Endothelial cell (in vitro differentiated cells): ENCODE measurements at places on chromosomes 5 and 9.

DNA sequence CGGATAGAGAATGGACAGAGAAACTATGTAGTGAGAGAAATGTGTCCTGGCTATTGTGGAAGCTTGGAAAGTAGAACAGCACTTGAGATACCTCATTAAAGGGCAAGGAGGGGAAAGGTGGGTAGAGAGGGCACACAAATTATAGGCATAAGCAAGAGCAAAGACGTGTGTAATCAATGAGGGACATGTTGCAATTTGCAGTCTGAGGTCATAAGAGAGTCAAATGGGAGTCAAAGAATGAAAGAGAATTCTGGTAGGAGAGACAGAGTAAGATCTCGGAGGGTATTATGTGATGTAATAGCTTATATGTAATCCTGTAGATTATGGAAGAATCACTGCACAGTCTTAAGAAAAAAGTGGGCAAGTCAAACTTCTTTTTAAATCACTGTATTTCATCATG is 312.0 kb upstream of the RGMB start:
- no peaks in the 10 kb centered on the region for H3K4me1 ChIP-seq
- no peak overlapping the region for H3K27ac ChIP-seq
- H3K36me3 ChIP-seq: no peaks in the 10 kb centered on the region
- DNase-seq: no peak
- H3K4me3 ChIP-seq: no peak overlapping the region
- no peaks in the 10 kb centered on the region for H3K27me3 ChIP-seq

- peaks cover 9% of the 10 kb centered on the region for H3K4me1 ChIP-seq
- H3K36me3 ChIP-seq: peaks cover 20% of the 10 kb centered on the region
These were observed 26.4 kb downstream of the LPCAT1 start for GRCh38 chr5:1497242-1497777.

DNA sequence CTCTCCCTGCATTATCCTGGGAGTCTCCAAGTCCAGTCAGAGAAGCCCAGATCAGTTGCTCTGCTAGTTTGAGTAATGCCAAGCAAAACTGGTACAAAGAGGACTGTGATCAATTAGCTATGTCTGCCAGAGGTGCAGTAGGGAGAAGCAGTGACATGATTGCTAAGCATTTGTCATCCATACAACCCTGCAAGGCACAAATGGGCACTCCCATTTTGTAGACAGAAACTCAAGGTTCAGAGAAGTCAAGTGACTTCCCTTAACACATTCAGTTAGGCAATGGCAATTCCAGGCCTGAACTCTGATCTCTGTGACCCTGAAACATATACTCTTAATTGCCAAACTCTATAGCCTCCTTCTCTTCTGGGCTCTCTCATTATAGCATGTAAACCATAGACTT is 34.0 kb downstream of the NDST1 start:
- no peak for DNase-seq
- peaks cover 13% of the 10 kb centered on the region for H3K4me1 ChIP-seq
- peaks cover 12% of the 10 kb centered on the region for H3K27me3 ChIP-seq
- H3K4me3 ChIP-seq: no peak overlapping the region
- peak overlapping the region; percentile 30 for H3K27ac ChIP-seq
- peaks cover 52% of the 10 kb centered on the region for H3K36me3 ChIP-seq

- DNase-seq: no peak
- H3K36me3 ChIP-seq: peaks cover 5% of the 10 kb centered on the region
- peaks cover 15% of the 10 kb centered on the region for H3K27me3 ChIP-seq
- H3K27ac ChIP-seq: peak overlapping the region; percentile 49
- peaks cover 30% of the 10 kb centered on the region for H3K4me1 ChIP-seq
- peak overlapping the region; percentile 88 for H3K4me3 ChIP-seq
These were observed 1.3 kb upstream of the SNX2 start for GRCh38 chr5:122773619-122774018.

DNA sequence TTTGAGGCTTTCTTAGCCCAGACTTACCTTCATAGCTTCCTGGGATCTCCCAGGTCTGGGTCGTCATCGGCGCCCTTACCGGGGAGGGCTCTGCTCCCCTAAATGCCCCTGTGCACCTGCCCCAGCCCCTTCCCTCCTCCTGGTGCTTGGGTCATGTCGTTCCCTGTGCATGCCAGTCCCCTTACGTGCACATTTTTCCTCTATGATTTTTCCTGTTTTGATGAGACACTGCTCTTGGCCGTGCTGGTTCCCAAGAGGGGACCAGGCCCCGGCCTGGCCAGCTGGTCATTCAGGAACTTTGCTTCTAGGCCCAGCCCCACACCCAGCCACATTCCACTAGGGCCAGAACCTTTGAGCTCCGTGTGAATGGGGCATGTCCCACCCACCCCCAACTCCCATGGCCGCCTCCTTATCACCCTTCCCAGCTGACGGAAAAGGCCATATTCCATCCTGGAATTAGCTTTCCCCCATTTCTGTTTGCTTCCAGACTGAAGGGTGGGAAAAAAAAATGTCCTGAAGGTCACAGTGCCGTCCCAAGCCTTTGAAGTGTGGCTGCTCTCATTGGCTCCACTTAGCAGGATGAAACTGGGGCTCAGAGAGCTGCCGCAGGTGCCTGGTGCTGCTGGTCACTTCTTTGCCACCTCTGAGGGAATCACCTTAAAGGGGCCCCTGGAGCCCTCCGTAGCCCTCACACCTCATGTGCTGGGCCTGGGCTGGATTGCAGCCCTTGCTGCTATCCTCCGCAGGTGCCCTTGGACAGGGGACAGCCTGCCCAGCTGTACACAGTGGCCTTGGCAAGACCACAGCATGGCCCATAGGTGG is 25.1 kb downstream of the ERGIC1 start:
- DNase-seq: no peak
- H3K27ac ChIP-seq: peak overlapping the region; percentile 17
- no peak overlapping the region for H3K4me3 ChIP-seq
- peaks cover 13% of the 10 kb centered on the region for H3K36me3 ChIP-seq

DNA sequence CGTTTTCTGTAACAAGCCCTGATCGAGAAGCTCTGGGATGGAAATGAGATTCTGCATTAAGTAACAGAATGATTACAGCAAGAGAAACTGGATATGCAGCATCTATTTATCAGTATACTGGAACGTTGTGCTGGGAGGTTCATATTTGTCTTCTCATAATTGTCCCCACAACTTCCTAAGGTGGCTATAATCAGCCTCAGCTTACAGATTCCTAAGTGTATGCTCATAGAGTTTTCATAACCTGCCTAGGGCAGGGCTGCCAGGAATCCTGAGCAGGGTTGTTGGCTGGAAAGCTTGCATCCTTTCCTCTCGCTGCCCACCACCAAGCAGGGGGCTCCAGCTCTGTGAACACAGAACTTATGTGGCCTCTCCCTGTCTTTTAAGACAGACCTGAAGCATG is 70.2 kb downstream of the FNBP1 start:
- no peaks in the 10 kb centered on the region for H3K27me3 ChIP-seq
- H3K27ac ChIP-seq: no peak overlapping the region
- no peak overlapping the region for H3K4me3 ChIP-seq

GRCh38 chr5:132915681-132916080 is 42.2 kb downstream of the LEAP2 start:
- H3K27ac ChIP-seq: no peak overlapping the region
- DNase-seq: no peak
- H3K4me1 ChIP-seq: no peaks in the 10 kb centered on the region

DNA sequence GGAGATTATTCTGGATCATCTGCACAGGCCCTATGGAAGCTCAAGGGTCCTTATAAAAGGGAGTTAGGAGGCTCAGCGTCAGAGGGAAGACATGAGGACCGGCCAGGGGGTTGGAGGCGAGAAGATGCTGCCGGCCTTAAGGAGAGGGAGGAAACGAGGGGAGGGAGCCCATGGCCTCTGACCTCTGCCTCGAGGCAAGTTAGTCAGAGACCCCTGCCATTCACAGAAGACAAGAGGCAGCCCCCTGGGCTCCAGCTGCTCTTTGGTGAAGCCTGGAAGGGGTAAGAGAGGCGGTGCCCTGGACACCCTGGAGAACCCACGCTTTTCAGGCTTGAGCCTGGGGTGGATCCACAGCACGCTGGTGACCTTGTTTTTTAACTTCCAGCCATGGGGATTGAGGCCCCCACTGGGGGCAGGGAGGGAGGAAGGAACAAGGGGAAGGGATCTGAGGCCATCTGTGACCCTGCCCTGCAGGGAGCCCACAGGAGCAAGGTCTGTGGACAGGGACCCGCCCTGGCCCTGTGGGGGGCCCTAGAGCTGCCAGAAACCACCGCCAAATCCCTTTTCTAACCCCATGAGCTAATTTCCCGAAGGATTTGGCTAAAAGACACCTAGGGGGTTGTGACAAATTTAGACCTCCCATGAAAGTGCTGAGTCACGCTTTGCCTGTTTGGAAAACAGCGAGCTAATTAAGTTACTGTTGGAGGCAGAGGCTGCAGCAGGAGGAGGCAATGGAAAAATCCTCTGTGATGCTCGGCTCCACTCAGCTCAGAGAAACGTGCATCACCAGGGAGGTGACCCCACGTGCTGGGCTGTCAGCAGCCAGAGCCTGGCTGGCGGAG is 49.7 kb downstream of the OLFM1 start:
- H3K4me1 ChIP-seq: no peaks in the 10 kb centered on the region
- no peak overlapping the region for H3K27ac ChIP-seq
- peaks cover 5% of the 10 kb centered on the region for H3K27me3 ChIP-seq
- H3K4me3 ChIP-seq: no peak overlapping the region
- no peaks in the 10 kb centered on the region for H3K36me3 ChIP-seq
- DNase-seq: no peak

- no peaks in the 10 kb centered on the region for H3K27me3 ChIP-seq
- H3K4me3 ChIP-seq: no peak overlapping the region
- H3K36me3 ChIP-seq: no peaks in the 10 kb centered on the region
These were observed 2144.3 kb upstream of the C9orf72 start for GRCh38 chr9:29717631-29718030.

GRCh38 chr5:55934720-55935119 is 60.0 kb downstream of the IL6ST start:
- no peak for DNase-seq
- no peak overlapping the region for H3K27ac ChIP-seq
- H3K36me3 ChIP-seq: peaks cover 3% of the 10 kb centered on the region
- no peak overlapping the region for H3K4me3 ChIP-seq
- H3K27me3 ChIP-seq: peaks cover 9% of the 10 kb centered on the region
- no peaks in the 10 kb centered on the region for H3K4me1 ChIP-seq

DNA sequence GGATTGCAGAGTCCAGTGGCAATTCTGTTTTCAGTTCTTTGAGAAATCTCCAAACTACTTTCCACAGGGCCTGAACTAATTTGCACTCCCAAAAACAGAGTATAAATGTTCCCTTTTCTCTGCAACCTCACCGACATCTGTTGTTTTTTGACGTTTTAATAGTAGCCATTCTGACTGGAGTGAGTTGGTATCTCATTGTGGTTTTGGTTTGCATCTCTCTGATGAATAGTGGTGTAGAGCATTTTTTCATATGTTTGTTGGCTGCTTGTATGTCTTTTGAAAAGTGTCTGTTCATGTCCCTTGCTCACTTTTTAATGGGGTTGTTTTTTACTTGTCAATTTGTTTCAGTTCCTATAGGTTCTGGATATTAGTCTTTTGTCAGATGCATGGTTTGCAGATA is 72.6 kb downstream of the PALM2AKAP2 start:
- no peak for DNase-seq
- no peaks in the 10 kb centered on the region for H3K27me3 ChIP-seq
- H3K4me3 ChIP-seq: no peak overlapping the region
- H3K36me3 ChIP-seq: no peaks in the 10 kb centered on the region

DNA sequence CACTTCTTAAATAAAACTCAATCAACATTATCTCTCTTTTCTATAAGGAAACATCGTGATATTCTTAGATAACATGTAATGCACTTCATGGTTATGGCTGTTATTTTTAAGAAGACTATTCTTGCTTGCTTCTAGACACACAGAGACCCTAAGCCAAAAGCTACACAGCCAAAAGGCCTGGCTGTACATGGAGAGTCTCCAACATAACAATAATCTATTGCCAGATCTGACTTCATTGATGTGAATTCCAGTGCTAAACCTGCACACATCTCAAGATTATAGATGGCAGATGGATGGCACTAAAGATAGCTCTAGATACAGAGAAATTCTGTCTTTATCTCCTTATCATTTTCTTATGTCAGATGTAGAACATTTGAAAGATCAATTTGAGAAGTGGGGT is 811.6 kb upstream of the ZNF608 start:
- no peak overlapping the region for H3K27ac ChIP-seq
- no peaks in the 10 kb centered on the region for H3K36me3 ChIP-seq
- no peak overlapping the region for H3K4me3 ChIP-seq

DNA sequence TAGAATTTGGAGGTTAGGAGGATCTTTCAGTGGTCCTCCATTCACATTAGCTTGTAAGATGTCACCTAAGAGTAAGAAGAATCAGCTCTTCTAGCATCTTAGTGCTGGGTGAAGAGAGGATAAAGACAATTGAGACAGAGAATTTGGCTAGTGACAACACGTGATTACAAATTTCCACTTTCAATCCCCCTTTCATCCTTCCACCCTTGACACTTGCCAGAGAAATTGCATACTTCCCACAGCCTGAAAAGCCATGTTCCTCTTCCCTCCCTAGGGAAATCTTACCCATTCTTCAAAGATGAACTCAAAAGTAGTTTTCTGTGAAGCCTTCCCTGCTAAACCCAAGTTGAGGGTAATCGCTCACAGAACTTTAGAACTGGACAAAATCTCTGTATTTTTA is 282.6 kb upstream of the PTGER4 start:
- no peak for DNase-seq
- peaks cover 6% of the 10 kb centered on the region for H3K4me1 ChIP-seq
- H3K27ac ChIP-seq: no peak overlapping the region
- no peaks in the 10 kb centered on the region for H3K36me3 ChIP-seq
- peaks cover under 1% of the 10 kb centered on the region for H3K27me3 ChIP-seq

- no peak overlapping the region for H3K4me3 ChIP-seq
- DNase-seq: no peak
- peaks cover 8% of the 10 kb centered on the region for H3K27me3 ChIP-seq
- no peaks in the 10 kb centered on the region for H3K4me1 ChIP-seq
- no peaks in the 10 kb centered on the region for H3K36me3 ChIP-seq
These were observed 17.2 kb downstream of the STKLD1 start for GRCh38 chr9:133393399-133393798.

DNA sequence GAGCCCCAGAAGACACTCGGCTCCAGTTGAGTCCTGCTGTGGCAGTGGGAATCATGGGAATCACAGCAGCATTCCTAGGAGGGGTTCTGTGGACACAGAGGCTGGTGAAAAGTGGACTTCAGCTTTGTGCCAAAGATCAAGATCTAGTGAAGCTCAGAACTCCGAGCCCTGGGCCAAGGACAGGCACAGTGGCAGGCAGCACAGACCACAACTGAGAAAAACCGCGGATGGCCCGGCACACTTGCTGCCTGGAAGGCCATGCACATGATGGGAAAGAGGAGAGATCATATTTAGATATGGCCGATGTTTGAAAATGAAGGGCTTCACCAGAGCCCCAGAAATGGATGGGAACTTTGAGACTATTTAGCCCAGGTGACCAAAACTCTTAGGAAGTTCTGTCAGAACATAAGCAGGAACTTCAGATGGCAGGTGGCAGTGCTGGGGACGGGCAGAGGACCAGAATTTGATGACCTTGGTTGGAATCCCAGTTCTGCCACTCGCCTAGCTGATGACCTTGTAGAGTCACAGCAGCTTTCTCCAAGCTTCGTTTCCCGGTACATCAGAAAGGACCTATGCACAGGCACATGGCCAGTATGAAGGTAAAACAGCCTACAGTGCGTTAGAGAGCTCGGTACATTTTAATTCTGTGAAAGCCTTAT is 18.0 kb downstream of the BARHL1 start:
- H3K36me3 ChIP-seq: peaks cover 32% of the 10 kb centered on the region
- H3K4me3 ChIP-seq: no peak overlapping the region
- H3K27ac ChIP-seq: no peak overlapping the region
